ENCODE measurements at places on chromosomes 1 and 21.

DNA sequence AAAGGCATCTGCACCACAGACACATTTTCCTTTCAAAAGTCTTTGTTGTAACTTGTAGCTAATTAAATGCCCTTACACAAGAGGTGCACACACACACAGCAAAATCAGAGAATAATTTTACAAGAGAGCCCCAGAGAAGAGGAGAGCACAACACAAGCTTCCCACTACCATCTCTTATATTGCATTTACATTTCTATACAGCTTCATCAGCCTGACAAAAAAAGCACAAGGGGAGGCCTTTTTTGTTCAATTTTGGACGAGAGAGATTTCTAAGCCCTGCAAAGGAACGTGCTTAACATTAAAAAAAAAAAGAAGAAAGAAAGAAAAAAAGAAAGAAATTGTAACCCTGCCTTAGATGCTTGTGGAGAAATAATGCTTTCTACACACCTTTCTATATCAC, 17.1 kb upstream of the ESRRG start:
- DNase-seq, result no peak

- DNase-seq, result no peak
Measured at GRCh38 chr1:112706505-112707220, at the start of gene RHOC. Gene RHOC (minus strand): TSS chr1:112707127. CDS start chr1:112703799, 3,328 bp downstream.

DNA sequence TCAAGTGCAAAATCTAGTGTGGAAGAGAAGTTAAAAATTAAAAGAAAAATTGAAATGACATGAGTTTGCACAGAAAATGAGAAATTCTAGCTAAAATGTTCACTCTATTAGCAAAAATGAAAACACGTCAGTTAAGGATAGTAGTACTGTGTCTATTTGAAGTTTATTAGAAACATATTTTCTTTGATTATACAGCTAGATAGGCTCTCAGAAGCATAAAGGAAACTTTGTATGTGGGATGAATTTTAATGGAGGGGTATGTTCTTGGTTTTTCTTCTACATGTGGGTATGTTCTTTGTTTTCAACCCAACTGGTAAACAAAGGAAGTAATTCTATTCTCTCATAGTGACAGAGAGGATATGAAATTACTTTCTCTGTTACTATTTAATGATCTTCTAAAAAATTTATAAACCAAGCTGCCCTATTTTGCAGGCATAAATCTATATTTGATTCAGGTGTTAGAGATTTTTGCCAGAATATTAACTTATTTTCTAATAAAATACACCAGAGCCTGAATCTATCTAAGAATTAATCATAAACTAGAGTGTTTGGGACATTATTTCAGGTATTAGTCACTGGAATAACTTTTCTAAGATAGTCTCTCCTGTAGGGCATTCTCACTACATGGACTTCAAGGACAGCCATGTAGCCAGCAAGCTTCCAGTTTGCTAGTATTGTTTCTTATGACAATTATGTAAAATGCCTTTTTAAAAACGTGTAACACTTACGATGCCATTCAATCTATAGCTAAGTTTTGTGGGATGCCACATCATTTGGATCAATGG, 15.8 kb downstream of the GPSM2 start:
- no peak for DNase-seq

- no peak for DNase-seq
Measured at GRCh38 chr1:218823291-218823900, 350.3 kb upstream of the LYPLAL1 start.

- no peak for DNase-seq
Measured at GRCh38 chr1:22105611-22106207, 37.2 kb downstream of the WNT4 start.
